ENCODE measurements at places on chromosomes 2 and 18. TPM values are rescaled to one million over a fixed set of nuclear protein-coding genes. Genes with fewer than 3 reads are reported as not detected.

DNA sequence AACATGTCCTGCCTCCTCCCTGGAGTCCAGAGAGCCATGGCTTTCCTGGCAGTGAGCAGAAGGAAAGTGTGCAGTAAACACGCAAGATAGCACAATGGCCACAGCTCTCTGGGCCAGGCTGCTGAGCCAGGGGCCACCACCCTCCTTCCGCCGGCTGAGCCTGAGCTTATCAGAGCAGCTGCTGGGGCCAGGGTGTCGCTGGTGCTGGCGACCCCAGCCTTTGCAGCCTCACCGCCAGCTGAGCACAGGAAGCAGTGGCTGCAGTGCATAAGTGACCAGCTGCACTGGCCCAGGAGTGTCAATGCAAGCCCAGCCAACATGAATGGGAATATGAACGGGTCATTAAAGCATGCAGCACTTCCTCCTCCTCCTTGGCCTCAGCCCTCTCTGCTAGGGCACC lies 172.0 kb downstream of the ZFP36L2 start:
- peaks cover 56% of the 10 kb centered on the region for H3K27me3 ChIP-seq
- H3K27ac ChIP-seq = no peak overlapping the region
- H3K4me1 ChIP-seq = peaks cover 40% of the 10 kb centered on the region

DNA sequence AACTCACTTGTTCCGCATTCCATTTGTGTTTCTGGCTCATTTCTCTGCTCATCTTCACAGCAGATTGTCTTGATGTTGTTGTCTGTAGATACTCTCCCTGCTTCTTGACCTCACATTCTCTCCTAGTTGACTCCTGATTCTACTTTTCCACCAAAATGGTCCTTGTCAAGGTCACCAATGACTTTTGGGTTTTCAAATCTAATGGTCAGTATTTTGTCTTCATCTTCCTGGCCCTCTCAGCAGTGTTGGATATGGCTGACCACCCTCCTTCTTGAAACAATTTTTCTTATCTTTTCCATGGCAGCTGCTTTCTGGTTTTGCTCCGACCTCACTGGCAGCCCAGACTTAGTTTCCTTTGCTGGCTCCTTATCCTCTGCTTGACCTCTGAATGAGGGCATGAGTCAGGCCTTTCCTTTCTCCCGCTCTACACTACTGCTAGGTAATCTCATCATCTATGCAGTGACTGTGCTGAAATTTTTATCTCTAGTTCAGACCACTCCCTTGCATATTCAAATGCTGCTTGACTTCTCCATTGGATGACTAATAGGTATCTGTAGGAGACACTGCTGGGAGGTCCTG lies 386.6 kb upstream of the SPRED2 start:
- H3K27ac ChIP-seq = no peak overlapping the region
- no peak for DNase-seq
- H3K4me3 ChIP-seq = no peak overlapping the region
- no peaks in the 10 kb centered on the region for H3K4me1 ChIP-seq
- H3K36me3 ChIP-seq = no peaks in the 10 kb centered on the region

- no peak overlapping the region for H3K27ac ChIP-seq
- DNase-seq = no peak
- H3K36me3 ChIP-seq = no peaks in the 10 kb centered on the region
- H3K27me3 ChIP-seq = no peaks in the 10 kb centered on the region
- no peak overlapping the region for H3K4me3 ChIP-seq
- no peaks in the 10 kb centered on the region for H3K4me1 ChIP-seq
These were observed 209.5 kb downstream of the DPP10 start for GRCh38 chr2:114651933-114652332.

DNA sequence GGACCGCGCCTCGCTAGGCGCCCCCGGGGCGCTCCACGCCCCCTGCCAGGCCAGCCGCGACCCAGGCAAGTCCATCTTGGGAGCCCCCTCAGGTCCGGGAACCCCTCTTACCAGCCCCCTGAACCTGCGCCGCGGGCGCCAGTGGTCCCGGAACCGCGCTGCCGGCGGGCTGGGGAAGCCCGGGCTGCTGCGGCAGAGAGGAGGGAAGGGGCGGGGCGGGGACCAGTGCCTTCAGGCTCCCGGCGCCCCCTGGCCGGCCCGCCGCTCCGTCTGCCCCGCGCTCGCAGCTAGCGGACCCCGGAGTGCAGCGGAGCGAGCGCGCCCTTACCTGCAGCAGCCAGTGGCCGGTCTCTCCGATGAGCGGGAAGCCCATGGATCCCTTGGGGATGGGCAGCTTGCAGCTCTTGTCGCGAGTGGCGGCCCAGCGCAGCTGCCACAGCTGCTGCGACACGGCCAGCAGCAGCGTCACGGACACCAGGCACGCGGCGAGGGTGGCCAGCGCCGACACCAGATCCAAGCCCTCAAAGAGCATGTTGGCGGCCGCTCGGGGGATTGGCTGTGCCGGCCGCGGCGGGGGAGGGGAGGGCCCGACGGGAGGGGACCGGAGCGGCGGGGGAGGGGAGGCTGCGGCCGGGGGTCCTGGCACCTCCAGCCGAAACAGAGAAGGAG lies at the start of gene CYP26B1:
Gene CYP26B1, minus strand, starts transcription at position 560 of the 669 bp plus-strand sequence. Its CDS starts 28 bp downstream, at position 532.
- H3K27me3 ChIP-seq = peaks cover 71% of the 10 kb centered on the region
- peaks cover 31% of the 10 kb centered on the region for H3K4me1 ChIP-seq
- peak within 1 kb of the TSS; percentile 68 for H3K27ac ChIP-seq
- H3K4me3 ChIP-seq = peak within 1 kb of the TSS; percentile 71
- peaks cover 7% of the 10 kb centered on the region for H3K36me3 ChIP-seq
- DNase-seq = peak; percentile 33

DNA sequence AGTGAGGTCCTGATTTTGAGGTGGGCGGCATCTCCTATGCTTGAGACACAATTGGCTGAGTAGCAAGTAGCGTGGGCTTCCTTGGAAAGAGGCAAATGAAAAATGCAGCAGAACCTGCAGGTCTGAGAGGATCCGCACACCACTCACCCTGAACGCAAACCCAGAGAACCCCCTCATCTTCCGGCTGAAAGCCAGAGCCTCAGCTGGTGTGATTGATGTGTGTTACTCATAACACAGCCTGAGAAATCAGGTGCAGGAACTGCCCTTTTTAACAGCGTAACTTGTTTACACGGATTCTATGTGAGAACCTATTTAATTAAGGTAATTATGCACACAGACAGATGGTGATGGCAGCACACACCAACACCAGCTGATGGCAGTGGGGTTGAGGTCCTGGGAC lies 123.4 kb downstream of the MRO start:
- no peak for DNase-seq
- H3K36me3 ChIP-seq = no peaks in the 10 kb centered on the region
- no peak overlapping the region for H3K4me3 ChIP-seq
- H3K4me1 ChIP-seq = no peaks in the 10 kb centered on the region
- H3K27ac ChIP-seq = no peak overlapping the region

The VWC2L gene
- total RNA-seq = not detected
